ENCODE measurements at places on chromosomes 1 and 21.

DNA sequence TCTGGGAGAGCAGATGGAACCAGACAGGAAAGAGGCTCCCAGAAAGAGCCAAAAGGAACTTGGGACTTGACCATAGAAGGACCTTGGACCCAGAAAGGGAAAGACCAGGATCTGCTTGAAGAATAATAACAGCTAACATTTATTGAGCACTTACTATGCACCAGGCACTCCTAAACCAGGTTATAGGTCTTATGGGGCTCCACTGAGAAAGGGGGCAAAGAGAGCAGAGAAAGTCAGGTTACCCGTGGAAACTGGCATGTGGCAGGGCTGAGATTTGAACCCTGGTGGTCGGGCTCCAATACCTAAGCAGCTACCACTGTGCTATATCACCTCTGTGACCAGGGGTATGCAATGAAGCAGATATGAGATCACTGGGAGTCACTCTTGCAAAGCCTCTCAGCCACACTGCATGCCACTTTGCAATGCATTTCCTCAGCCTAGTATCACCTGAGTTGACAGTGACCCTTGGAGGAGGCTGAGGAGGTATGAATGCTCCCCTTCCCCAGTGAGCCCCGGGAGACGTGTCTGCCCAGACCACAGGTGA is 37.8 kb downstream of the HSPG2 start:
- no peak for DNase-seq

GRCh38 chr1:8506995-8507615 is 189.2 kb downstream of the SLC45A1 start:
- no peak for DNase-seq

GRCh38 chr1:218711884-218712674 is 366.9 kb downstream of the TGFB2 start:
- DNase-seq = no peak

GRCh38 chr21:42863504-42863870 is 15.9 kb downstream of the WDR4 start:
- DNase-seq = no peak

DNA sequence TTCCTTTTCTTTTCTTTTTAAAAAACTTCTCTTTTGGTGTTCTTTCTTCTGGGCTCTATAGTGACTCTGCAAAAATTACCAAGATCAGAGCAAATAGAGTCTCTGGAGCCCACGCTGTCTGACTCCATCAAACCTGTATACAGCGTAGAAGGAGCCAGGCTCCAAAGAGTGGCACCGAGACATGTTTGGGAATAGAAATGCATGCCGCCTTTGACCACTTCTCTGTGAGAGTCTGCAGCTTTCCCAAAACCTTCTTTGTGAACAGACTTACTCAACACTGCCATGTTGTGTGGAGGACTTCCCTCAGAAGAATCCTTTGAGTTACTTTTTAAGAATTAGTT is 55.3 kb downstream of the GORAB start:
- no peak for DNase-seq

DNA sequence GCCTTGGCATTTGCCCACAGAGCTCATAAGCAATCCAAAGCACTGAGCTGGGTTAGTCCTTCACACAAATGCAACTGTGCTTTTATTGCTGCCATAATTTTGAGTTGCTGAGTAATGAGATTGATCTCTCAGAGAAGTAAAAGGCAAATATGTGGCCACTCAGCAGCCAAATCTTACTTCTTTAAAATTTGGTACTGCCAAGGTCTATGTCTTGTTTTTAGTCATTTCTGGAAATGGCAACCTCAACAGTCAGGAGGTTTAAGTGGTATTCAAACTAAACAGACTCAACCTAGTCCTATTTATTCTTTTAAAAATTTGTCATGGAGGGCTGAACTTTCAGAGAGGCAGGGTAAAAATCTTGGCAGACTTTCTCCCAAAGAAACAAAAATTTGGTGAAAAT is 216.4 kb upstream of the GJB5 start:
- DNase-seq = no peak

DNA sequence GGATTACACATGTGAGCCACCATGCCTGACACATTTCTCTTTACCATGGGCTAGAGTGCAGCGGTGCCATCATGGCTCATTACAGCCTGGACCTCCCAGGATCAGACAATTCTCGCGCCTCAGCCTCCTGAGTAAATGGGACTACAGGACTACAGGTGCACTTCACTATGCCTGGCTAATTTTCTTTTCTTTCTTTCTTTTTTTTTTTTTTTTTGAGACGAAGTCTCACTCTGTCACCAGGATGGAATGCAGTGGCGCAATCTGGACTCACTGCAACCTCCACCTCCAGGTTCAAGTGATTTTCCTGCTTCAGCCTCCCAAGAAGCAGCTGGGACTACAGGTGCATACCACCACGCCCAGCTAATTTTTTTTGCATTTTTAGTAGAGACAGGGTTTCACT is 14.8 kb upstream of the KIF1B start:
- DNase-seq = no peak

- DNase-seq = no peak
These were observed 282.4 kb downstream of the TM2D1 start for GRCh38 chr1:61442544-61442943.

All from CMK (cell line).